H4 (cell line): ENCODE measurements at places on chromosomes 12 and 14. TPM values are rescaled to one million over a fixed set of nuclear protein-coding genes. Genes with fewer than 3 reads are reported as not detected.

DNA sequence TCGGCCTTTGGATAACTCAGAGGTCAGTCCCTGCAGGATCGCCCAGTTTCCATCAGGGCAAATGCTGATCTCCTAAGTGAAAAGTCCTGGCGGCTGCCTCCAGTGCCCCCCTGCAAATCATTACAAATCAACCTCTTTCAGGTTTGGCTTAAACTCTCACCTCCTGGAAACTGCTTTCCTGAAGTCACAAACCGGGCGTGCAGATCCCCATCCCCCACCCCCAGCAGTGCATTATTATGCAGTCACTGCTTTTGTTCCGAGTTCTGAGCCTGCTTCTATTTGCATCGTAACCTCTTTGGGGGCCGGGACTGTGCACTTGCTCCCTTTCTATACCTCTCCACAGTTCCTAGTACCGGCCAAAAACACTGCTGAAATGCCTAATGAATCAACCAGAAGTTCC is at the start of gene USP44:
USP44 (minus strand) TSS at position 172 of the 400 bp plus-strand sequence. CDS start 17,220 bp downstream, outside the sequence.
- no peak for DNase-seq

DNA sequence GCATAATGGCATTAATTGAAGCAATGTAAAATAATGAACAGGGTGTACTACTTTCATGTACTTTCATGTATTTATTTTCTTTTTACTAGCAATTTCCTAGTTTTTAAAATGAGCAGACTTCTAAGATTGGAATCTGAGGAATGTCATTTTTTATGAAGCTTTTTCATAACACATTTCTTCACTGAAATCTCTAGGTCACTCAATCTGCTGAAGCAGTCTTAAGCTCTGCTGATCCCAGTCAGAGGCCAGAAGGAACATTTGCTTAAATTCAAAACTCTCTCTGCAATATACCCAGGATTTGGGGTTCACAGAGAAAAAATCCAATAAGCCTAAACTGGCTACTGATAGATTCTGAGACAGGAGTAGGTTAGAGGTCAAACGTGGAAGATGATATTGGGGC is 73.6 kb upstream of the CNTN1 start:
- DNase-seq = no peak

DNA sequence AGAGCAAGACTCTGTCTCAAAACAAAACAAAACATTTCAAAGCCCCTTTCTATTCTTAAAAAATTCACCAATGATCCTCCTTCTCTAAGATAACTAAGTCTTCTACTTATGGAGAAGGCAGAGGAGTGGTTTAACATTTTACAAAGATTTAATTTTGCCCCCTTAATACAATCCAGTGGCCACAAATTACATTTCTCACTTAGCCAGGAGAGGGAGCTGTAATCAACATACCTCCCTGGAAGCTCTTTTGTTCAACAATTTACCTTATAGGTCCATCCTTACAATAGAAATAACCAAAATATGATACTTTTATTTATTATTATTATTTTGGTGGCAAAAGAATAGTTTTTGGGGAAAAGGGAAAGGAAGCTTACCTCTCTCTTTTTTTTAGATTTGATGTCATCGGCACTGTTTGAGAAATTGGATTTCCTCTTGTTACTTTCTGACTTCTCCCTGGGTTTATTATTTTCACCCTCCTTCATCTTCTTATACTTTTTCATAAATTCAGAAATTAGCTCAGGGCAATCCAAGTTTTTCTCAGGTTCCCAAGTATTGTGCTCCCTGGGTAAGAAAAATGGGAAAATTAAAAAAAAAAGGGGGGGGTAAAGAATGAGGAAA is 28.1 kb downstream of the CBX5 start:
- DNase-seq = peak; percentile 21

ZFHX2 gene
- total RNA-seq = 0.02 and 0.10 TPM in 2 replicates

GRCh38 chr12:99232324-99232723 is 415.2 kb upstream of the GARIN6 start:
- DNase-seq = no peak

DNA sequence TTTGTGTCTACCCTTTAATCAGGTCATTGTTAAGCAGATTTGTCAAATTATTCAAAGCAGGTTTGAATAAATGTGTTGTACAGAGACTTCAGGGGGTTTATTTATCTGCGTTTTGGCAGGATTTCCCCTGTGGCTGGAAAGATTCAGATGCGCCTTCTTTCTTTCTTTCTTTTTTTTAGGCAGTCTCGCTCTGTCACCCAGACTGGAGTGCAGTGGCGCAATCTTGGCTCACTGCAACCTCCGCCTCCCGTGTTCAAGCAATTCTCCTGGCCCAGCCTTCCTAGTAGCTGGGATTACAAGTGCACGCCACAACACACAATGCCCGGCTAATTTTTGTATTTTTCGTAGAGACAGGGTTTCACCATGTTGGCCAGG is 6.3 kb upstream of the NANOGNB start:
- no peak for DNase-seq

DNA sequence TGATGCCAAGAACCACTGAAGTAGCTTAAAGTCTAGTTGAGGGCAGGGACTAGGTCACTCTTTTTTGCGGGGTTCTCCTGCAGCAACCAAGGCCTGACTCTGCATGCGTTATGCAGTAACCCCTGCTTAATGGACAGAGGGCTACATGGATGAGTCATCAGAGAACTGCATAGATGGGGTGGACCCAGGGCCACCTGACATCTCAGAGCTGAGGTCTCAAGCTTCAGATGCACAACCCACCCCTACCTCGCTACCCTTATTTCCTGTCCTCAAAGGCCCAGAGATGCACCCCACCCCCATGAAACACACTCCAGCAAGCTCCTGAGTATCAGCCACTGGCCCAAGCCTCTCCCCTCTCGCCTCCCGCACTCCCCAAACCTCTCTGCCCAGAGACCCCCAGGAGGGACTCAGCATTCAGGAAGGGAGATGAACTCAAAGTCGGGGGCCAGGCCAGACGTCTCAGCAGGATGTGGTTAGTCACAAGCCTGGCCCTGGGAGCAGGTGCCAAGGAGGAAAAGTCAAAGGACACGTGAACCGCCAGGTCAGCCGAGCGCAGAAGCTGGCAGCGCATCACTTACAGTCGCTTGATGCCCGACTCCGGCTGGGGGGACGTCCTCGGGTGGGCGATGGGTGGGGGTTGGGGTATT is 25.8 kb downstream of the SNRNP35 start:
- no peak for DNase-seq

- no peak for DNase-seq
Measured at GRCh38 chr14:46818147-46818546, 166.6 kb upstream of the RPL10L start.

DNA sequence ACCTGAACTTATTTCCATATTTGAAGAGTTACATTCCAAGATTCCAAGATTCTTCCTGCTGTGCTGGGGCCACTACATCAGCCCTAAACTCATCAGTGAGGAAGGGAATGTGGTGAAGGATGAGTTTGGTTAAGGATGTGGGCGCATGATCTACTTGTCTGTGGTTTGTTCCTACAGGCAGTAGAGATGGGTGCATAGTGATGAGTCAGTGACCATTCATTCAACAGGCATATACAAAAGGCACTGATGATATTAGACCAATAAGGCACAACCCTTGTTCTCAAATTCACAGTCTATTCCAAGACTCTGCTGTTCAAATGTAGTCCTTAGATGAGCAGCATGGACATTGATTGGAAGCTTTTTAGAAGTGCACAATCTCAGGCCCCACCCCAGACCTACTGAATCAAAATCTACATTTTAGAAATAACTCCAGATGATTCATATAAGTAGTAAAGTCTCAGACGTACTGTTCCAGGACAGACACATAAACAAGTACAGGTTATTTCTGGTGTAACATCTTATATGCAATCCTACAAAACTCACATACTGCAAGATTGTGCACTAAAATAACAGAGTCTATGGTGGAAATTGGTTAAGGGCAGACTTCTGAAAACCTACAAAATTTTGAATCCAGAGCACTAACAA is 47.7 kb upstream of the MAP3K9 start:
- DNase-seq = peak; percentile 59

GRCh38 chr14:104114421-104115130 is 23.8 kb upstream of the KIF26A start:
- DNase-seq = no peak

DNA sequence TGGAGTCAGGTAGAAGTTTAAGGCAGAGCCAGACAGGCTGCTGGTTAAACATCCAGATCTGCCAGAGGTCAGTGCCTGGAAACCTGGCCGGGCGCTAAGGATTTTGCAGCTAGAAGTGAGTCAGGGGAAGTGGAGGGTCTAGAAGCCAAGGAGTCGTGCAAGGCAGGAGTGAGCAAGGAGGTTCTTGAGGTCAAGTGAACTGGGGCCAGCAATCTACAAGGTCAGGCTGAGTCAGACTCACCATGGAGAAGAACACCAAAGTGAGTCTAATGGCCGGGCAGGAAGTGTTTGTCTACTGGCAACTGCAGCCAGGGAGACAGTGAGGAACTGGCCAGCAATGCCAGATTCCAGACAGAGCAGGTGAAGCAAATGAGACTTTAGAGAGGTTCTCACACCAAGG is 628.2 kb downstream of the ETNK1 start:
- DNase-seq = no peak

DNA sequence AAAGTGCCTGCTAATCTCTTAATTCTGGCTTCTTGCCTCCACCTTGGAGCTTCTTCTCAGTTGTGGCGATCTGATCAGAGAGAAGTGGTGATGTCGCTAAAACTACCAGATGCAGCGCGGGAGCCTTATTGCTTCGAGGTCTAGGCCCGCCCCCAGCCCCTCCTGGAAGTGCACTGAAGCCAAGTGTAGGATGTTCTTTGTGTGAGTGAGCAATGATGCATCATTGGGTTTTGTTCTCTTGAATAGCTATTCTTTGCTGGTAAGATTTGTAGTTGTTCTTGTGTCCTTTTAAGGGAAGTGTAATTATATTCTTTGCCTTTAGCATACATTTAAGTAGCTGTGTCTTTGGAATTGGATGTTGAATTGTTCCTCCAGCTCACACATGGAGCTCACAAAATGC is 35.8 kb downstream of the MTHFD1 start:
- no peak for DNase-seq

- peak; percentile 36 for DNase-seq
Measured at GRCh38 chr14:72615451-72616121, 278.3 kb downstream of the DPF3 start.

DNA sequence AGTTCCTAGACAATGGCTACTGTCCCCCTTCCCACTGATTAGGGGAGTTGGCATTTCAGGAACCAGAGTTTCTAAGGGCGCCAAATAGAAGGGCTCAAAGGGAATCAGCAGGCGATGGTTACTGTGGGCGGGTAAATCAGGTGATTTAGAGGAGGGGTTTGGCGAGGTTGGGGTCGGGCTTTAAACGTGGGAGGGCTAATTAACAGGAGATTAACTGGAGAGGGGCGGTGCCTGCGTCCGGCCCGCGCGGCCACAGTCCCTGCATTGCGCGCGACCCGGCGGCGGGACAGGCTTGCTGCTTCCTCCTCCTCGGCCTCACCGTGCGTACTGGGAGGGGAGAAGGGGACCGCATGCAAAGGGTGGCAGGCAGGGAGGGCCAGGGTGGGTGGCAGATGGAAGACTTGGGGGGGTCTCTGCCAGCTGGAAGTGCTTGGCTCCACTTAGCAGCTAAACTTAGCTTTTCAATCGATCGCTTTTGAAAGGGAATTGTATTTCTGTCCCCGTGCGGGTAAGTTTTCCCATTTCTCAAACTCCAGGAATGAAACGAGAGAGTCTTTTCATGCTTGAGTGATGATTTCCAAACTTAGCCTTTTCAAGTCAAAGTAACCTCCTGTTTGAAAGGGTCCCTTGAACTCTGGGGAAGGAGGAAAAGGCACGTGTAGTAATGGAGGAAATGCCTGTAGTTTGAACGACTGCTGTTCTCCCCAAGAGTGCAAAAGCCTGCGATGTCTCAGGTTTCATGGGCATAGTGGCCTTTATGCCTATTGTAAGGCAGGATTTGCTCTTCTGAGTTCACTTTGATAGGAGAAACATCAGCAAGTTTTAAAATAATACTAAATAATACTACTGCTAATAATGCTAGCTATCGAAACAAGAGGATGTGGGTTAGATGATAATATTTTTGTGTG is at the start of gene MGST1:
MGST1 (plus strand) TSS at position 255 of the 908 bp plus-strand sequence. CDS start 6,608 bp downstream, outside the sequence.
- peak; percentile 69 for DNase-seq

PLEK2 gene
- total RNA-seq = not detected in 2 replicates

DNA sequence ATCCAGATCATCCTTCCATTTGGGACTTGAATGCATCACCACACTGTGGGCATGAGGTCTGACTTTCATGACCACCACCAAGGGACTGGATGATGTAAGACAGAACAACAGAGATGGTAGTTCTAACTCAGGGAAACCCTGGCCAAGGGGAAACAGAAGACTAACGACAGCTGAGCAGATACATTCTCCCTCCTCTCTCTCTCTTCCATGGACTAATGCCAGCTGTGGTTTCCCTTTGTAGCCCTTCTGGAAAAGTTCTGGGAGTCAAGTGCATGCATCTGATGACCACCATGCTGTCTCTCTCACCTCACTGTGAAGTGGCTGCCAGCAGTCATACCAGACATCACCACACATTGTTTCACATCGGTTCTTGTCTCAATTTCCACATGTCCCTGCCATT is 3.4 kb downstream of the TAS2R30 start:
- DNase-seq = no peak

- no peak for DNase-seq
Measured at GRCh38 chr14:92734618-92735017, 13.8 kb downstream of the LGMN start.

OR6C2 gene
- not detected in 2 replicates for total RNA-seq

DNA sequence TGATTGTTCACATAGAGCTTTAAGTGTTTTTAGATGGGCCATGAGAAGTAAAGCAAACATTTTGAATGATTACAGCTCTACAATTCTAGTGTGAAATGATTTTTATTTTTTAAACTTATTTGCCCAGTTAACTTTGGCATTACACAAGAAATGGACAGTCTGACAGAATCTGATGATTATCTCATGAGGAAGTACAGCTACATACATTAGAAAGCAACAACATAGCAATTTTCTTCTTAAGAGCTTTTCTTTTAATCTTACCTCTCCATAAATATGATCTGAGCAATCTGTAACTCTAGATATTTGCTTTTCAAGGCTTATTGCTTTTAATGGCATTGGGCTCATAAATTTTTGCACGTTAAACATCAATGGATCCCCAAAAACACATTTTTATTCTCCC is 26.5 kb upstream of the PPP1R12A start:
- no peak for DNase-seq
